ENCODE measurements at places on chromosomes 5 and 9. TPM values are rescaled to one million over a fixed set of nuclear protein-coding genes. Genes with fewer than 3 reads are reported as not detected.

DNA sequence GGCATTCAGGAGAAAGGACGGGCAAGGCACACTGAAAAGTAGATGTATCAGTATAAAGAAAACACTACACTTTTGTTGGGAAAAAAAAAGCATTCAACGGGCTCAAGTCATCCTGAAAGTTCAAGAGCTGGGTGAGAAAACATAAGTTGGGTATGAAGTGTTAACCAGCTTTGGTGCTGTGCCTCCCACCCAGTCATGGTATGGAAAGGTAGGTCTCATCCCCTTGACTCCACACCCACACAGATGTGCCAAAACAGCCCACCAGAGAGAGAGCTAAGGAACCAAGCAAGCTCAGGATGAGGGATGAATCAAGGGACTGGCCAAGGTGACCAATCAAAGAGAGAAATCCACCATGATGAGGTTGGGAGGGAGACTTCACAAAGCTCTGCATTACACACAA is 54.7 kb downstream of the ESM1 start:
- peak; percentile 28 for DNase-seq

DNA sequence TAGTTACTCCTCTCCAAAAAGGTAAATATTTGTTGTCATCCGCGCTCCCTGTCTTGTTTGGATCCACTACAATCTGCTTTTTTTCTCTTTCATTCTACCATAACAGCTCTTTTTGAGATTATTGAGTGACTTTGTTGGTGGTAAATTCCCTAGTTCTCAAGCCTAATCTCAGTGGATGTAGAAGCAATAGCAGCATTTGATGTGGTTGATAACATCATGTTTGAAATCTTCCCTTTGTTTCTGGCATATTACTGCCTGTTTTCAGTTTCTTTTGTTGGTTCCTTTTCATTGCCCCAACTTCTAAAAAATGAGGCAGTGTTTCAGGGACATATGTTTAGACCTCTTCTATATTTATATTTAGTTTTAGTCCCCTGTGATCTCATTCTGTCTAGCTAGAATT is 8.9 kb downstream of the CDC42SE2 start:
- DNase-seq, result no peak

Gene SAPCD2
- 15.2 TPM for total RNA-seq

Gene NUTM2G
- not detected for total RNA-seq

Gene SLC1A1
- 0.10 TPM for total RNA-seq

- no peak for DNase-seq
Observed at GRCh38 chr5:166957782-166958181, 1333.7 kb upstream of the WWC1 start.

Gene PCDHGA4
- total RNA-seq, result 0.12 TPM

GRCh38 chr9:129109537-129109903 is 1.1 kb downstream of the CRAT start:
- DNase-seq, result no peak

Data from activated naive CD8-positive, alpha-beta T cell treated with anti-CD3 and anti-CD28 coated beads for 36 hours (primary cell).